Stimulated activated CD8-positive, alpha-beta memory T cell treated with anti-CD3 and anti-CD28 coated beads, Interleukin-4, amount 100 ng/mL, for 4 hours (primary cell): ENCODE measurements at places on chromosomes 4 and X.

- DNase-seq = no peak
Measured at GRCh38 chr4:15482842-15483241, 13.2 kb downstream of the CC2D2A start.

DNA sequence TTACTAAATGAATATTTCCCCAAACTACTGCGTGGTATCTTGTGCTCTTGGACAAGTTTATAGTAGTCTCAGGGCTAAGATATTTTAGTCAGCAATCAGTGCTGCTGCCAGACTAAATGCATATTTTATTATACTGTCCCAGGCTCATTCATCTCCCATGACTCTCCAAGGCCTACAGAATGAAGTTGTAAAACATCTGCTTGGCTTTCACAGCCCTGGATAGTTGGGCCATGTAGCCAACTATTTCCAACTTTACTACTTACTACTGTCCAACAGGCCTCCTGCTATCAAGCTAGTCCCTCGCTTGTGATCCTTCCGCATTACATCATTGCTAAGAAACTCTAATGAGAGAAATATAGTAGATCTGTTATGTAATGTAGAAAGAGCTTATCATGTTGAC lies 31.4 kb downstream of the MAGEB16 start:
- DNase-seq = no peak

DNA sequence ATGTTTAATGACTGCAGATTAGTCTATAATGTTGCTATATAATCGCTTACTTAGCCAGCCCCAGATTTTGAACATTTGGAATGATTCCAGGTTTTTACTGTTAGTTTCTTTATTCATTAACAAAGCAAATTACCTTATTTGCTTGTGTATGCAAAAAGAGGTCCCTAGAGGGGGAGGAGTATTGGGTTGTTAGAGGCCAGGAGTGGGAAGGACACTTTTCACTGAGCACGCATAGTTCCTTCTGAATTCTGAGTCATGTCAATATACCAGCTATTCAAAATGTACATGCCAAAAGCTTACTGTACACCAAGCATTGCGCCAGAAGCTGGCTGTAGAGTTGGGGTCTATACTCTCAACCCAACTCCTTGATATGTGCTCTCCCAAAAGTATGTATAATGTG lies 5.1 kb upstream of the DGAT2L6 start:
- no peak for DNase-seq

GRCh38 chr4:141121768-141122454 lies 11.4 kb downstream of the RNF150 start:
- no peak for DNase-seq

GRCh38 chr4:156981262-156981769 lies 9.7 kb upstream of the PDGFC start:
- no peak for DNase-seq

DNA sequence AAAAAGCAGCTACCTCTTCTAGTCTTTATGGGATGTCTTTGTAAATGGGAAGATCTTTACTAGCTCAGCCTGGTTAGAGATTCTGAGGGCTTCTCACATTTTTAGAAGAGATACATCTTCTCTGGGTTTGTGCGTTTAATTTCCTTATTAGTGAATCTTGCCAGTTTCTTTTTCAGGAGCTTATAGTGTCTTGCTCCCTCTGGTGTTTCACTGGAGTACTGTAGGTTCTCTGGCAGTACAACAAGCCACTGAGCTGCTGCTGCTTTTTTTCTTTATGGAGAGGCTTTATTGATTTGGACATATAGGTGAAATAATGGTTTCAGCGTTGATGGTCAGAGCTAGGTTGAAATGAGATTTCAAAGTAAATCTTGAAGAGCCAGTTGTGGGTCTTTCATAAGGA lies 82.9 kb downstream of the LAS1L start:
- no peak for DNase-seq
